ENCODE measurements at places on chromosomes 6 and 20.

DNA sequence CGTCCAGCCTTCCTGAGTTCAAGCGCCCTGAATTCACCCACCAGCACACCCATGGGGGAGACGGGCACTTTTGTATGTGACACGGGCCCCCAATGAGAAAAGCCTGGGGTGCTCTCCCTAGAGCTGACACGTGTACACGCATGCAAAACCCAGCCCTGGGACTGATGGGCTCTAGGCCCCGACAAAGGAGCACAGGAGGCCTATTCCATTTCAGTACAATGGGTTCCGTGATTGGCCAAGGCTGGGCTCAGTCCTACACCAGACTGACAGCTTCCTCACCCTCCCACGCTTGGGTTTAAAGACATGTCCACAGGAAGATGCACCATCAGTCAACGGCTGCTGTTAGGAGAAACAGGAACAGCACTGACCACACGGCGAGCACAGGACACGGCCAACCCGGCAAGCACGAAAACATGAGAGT lies 8.8 kb downstream of the ZBTB46 start:
- DNase-seq = no peak

- DNase-seq = no peak
Measured at GRCh38 chr6:17015551-17016381, 86.1 kb upstream of the STMND1 start.

DNA sequence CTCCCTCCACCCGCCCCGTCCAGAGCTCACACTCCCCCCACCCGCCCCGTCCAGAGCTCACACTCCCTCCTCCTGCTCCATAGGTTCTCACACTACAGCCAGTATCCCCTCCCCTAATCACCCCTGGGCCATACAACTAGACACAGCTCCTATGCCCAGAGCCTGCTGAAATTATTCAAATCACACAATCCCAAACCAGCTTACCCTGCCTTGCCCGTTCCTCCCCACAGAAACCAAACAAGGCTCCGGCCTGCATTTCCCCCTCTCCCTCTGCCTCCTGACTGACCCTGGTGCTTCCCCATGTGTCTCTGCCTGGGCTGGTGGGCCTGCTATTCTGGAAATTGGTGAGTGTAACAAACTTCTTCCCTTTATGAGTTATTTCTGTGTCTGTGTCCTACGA lies 18.6 kb downstream of the SLC2A4RG start:
- DNase-seq = no peak

- no peak for DNase-seq
Measured at GRCh38 chr20:43658069-43658722, 8.7 kb upstream of the MYBL2 start.

DNA sequence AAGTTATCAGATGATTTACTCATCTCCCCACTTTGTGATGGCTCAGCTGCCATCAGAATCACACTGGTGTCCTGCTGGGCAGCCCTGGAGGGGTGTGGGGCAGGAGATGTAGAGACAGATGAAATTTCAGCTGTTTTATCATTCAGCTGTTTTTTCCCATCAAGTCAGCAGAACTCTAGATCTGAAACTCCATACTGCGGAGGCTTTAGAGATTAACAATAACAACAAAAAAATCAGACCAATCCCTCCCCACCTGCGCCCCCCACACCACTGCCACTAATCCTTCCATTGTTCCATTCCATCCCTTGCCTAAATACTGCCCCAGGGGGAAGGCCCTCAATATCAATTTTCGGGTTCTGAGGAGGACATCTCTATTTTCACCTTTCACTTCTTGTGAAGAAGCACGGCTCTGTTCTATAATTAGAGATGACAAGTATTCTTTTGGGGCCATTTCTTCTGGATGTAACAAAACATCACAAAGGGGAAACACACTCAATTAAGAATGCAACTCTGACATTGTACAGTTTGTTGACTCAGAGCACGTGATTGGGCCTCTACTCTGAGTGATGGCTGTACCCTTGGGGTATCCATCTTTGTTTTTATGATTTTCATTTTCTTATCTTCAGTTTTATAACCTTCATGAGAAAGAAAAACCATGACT lies 396.3 kb downstream of the ZFAND3 start:
- no peak for DNase-seq

DNA sequence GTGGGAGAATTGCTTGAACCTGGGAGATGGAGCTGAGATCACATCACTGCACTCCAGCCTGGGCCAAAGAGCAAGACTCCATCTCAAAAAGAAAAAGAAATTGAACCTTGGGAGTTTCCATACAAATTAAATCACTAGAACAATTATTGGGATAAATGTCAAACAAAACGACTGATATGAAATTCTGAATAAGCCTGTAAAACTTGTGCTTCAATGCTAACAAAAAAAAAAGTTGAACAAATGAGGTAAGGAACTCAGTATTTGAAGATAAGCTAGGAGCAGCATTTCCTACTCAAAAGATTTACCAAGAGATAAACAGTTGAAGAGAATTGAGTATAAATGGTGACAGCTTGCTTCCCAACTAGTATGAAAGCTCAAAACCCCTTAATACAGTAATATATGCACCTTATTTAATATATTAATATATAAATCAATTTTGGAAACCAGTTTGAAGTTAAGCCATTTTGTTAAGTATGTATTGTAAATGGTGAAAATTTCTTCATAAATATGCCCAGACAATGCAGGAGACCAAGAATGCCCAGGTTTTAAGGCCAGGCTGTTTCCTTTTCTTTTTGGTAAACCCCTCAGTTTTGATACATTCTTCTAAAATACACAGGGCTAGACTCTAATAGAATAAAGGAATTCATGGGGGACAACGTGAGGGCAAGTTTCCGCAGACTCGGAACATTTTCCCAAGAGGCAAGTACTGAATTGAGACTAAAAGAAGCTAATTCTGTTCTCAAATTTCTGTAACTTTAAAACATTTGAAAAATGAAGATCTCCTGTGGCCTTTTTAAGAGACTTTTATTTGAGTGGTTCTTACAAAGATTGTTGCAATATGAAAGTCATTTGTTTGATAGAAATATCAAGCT lies 3.9 kb downstream of the ROMO1 start:
- no peak for DNase-seq

DNA sequence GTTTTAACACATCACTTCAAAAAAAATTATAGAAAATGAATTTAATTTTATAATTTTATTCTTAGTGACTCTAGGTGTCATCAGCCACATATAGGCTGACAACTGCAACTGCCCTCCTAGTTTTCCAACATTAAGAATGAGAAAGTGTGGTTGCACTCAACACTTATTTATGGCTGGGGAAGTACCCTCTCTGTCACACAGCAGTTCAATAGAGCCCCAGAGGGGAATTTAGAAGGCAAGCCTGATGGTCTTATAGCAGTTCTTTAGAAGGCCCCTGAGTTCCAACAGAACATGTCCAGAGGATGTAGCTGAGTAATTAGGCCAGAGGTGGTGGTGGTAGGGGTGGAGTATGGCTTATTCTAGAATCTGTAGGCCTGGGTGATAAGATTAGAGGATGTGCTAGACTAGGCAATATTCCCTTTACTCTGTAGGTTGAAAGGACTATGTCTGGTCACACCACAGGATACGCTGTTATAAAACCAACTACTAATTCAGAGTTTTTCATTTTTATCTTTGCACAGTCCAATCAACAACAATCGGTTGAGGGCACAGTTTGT lies 226.5 kb upstream of the CITED2 start:
- no peak for DNase-seq

DNA sequence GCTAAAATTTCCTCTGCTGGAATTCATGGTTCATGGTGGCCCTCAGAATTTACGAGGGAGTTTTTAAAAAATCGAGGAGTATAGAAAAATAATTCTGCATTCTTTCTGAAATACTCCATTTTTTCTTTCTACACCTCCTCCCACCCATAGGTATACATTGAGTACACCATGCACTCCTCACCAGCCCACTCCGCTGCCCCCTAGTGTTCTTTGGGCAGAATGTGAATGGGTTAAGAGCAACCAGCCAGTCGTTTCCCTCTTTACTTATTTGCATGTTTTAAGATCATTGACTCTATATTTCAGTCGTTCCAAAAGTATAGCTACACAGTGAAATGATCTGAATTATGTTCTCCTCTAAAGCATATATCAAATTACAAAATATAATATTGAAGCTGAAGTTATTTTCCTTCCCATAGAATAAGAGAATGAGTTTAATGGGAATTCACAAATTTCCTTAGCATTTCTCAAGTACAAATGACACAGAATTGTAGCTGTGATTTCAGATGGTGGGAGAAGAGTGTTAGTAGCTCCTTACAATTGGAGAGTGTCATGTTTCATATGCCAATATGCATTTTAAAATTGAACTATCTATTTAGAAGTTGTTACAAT lies 977.7 kb upstream of the SLC35B3 start:
- no peak for DNase-seq

DNA sequence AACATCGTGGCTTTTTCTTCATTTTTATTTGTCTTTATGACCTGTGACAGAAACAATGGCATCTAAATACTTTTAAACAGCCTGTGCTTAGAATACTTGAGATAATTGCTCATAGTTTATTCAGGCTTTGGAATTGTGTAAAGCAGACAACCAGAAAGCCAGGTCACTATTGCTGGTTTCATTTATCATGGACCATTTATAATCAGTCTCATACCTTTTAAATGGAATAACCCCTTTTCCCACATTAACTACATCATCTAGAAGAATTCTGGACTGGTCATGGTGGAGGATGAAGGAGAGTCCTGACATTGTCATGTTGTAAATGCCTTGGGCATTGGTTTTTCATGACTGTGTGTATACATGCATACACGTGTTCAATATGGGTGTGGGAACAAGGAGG lies 661.5 kb downstream of the EPM2A start:
- no peak for DNase-seq

DNA sequence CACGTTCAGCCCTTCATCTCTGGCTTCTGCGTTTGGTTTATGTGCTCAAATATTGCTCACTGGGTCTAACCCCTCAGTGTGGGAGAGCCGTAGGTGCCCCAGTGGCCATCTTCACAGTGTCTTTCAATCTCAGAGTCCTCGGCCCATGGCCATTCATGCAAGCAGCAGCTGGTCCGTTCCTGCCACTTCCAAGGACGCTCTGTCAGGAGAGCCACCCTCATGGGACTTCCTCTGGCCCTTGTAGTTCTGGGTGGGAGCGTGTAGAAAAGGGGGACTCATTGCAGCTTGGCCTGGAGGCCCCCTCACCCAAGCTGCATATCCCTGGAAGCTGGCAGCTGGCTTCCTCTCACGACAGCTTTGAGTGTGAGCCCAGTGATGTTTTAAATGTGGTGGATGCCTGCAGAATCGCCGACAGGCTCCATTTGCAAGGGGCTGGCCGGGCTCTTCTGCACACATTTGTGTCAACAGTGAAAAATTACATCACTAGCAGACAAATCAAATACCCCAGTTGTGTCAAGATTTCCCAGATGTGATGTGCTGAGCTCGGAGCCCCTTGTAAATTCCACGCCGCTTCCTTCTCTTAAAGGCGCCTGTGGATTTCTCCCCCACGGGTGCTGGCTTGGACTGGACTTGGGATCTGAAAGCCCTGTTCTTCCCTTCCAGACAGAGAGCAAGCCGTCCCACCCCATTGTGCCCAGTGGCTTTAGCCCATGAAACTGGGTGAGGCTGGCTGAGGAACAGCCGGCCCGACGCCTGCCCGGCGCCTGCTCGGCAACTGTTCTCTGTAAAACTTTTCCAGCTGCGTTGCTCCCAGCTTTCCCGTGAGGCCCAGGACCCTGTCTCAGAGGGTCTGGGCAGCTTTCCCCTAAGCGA lies 360.1 kb downstream of the TAF4 start:
- no peak for DNase-seq

DNA sequence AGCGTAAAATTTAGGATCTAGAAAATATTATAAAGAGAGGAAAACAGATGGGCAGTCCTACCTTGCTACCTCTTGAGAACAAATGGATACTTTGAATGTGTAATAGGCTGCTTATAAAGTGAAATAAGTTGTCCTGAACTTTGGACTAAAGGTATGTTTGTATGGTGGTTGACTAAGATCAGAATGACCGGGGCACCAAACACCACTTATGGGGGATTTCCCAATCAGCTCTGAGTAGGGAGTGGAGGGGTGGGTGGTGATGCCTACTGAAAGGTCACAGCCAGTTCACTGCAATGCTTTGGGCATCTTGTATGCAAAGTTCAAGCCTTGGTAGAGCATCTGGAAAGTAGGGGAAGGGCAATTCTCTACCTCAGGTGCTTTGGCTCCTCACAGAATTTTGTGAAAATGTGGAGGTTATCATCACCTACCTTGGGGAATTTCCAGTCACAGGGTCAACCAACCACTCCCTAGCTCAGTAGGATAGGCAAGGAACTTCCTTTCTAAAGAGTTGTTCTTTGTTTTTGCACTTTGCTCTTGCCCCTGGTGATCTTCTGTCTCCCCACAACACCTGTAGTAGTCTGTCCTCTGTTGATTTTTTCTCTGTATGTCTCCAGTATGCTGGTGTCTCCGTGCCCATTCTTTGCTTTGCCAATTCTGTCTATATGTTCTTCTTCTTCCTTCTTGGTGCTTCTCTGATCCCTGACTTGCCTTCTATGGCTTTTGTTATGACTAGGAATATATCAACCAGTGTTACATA lies at the start of gene TRIM31:
TRIM31 (minus strand) TSS at position 88 of the 757 bp plus-strand sequence. CDS start 285 bp downstream, outside the sequence.
- no peak for DNase-seq

DNA sequence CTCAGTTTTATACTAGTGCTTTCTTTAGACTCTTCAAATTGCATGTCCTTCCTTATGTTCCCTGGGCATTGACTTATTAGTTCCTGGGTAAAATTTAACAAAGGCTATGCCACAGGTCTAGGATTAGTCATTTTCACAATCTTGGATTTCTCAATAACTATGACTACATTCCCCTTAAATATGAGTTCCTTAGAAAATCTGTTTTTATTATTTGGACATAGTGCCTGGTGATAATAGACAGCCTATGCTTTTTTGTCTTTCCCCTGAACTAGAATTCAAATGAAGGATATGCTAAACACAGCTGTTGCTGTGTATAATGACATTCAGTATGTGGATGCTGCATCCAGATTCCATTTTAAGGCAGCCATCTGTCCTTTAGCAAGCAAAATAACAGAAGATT lies 1252.8 kb upstream of the GJE1 start:
- no peak for DNase-seq

DNA sequence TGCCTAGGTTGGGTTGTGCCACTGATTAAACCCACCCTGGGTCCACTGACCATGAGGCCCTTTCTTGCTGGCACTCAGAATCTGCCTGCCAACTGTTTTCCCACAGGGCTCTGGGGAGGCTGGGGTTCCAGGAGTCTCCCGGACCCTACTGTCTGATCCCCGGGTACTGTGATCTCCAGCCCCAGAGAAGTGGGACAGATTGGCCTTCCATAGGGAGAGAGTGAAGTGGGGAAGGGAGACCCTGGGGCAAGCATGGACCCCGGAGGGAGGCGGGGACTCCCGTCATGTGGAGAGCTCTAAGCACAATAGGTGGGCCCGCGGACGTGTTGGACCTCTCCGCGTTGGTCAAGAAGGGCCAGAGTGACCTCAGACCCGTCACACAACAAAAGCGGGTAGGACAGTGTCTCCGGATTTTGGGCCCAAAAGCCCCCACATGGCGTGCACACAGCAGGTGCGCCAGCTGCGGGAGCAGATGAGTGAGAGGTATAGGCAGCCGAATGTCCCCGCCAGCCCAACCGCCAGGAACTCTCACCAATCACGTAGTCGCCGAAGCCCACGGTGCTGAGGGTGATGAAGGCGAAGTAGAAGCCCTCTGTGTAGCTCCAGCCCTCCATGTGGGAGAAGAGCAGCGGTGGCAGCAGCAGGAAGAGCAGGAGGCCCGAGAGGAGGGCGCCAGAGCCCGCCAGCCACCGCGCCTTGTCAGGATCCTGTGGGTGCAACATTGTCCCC lies 10.6 kb downstream of the KCNK17 start:
- no peak for DNase-seq

- no peak for DNase-seq
Measured at GRCh38 chr6:130622142-130622541, 205.1 kb upstream of the SMLR1 start.

GRCh38 chr6:16925461-16925860 lies 164.2 kb upstream of the ATXN1 start:
- no peak for DNase-seq

GRCh38 chr20:47243003-47243402 lies 113.5 kb downstream of the ZMYND8 start:
- DNase-seq = no peak

Measured in stimulated activated CD8-positive, alpha-beta memory T cell treated with anti-CD3 and anti-CD28 coated beads, Interleukin-7, amount 100 ng/mL, for 1 hour (primary cell).